Stimulated activated CD8-positive, alpha-beta memory T cell treated with anti-CD3 and anti-CD28 coated beads, Interleukin-15, amount 100 ng/mL, for 1 hour (primary cell): ENCODE measurements at places on chromosomes 11 and 22.

DNA sequence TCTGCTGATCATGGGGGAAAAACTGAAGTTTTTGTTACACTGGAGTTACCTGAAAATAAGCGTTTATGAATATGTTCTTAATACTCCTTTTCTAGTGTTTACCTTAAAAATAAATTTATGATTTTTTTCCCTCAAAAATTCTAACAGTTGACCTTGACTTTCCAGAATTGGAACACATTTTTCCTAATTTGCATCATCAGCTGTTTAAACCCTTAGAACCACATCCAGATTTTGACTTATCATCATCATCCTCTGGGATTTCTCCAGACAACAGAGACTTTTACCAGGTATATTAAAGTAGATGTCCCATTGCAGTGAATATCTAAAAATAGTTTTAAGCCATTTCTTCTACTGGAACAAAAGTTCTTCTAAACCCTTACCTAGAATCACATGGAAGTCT, 17.2 kb downstream of the TAF1D start:
- no peak for DNase-seq

DNA sequence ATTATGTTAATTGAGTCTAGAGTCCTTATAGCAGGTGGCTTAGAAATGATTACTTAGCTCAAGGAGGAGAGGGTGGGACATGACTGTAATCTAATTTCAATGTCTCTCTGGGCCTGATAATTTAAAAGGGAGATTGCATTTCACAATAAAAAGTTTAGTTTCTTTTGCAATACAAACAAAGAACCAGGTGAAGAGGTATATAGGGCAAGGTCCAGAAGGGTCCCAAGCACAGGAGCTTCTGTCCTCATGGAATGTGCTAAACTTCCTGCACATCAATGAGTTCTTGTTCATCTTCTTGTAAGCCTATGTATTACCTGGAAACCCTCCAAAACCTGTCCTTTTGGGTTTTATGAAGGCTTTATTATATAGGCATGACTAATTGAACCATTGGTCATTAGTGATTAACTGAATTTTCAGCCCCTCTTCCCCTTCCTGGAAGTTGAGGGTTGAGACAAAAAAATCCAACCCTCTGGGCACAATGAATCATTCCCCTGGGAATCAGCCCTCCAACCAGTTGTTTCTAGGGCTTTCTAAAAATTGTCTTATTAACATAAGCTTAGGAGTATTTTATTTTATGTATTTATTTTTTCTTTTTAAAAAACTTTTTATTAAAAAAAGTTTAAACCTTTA, 37.6 kb downstream of the MS4A2 start:
- no peak for DNase-seq

GRCh38 chr11:44620328-44620725, 54.9 kb downstream of the CD82 start:
- no peak for DNase-seq

DNA sequence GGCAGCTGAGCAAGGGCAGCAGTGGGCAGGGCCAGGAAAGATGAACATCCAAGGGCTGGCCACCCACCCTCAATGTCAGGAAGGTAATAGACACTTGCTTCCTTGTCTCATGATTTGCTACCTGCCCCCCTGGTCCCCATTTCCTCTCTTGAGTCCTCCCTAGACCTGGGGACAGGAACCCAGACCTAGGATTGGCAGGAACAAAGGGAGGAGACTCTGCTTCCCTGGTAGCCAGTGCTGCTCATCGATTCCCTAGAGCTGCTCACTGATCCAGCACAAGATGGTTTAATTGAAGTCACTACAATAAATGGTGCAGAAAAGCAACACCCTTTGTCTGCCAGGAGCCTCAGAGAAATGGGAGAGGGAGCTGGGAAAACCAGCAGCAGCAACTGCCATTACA, 67.8 kb upstream of the CHST1 start:
- DNase-seq, result no peak

- DNase-seq, result no peak
Observed at GRCh38 chr11:95850137-95850536, 59.8 kb downstream of the CEP57 start.

- DNase-seq, result no peak
Observed at GRCh38 chr11:93540896-93541553, 2.2 kb downstream of the SMCO4 start.

GRCh38 chr11:112831969-112832766, 129.1 kb upstream of the NCAM1 start:
- DNase-seq, result no peak

- DNase-seq, result no peak
Observed at GRCh38 chr11:88288560-88288959, 49.0 kb downstream of the CTSC start.

- DNase-seq, result peak; percentile 17
Observed at GRCh38 chr11:125874556-125875124, 12.8 kb upstream of the HYLS1 start.

- no peak for DNase-seq
Observed at GRCh38 chr11:26541870-26542269, 30.2 kb downstream of the MUC15 start.

GRCh38 chr11:125990244-125990643, 44.4 kb downstream of the VSIG10L2 start:
- DNase-seq, result no peak

DNA sequence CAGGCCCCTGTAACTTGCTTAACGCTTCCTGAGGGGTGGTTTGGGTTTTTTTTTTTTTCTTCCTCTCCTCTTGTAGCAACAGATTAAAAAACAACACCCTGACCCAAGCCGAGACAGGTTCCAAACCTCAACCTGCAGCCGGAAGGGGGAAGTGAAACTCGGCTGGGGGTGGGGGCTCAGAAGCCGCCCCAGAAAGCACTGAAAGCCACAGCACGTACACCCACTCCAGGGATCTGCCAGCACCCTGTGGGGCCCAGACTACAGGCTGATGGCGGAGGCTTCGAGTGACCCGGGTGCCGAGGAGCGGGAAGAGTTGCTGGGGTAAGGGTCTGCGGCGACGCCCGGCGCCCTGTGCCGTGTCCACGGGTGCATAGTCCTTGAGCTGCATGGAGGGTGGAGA, at the start of gene LSP1:
Gene LSP1 (plus strand): TSS at position 208 of the 400 bp plus-strand sequence. CDS start 61 bp downstream, at position 269.
- DNase-seq, result peak; percentile 53

DNA sequence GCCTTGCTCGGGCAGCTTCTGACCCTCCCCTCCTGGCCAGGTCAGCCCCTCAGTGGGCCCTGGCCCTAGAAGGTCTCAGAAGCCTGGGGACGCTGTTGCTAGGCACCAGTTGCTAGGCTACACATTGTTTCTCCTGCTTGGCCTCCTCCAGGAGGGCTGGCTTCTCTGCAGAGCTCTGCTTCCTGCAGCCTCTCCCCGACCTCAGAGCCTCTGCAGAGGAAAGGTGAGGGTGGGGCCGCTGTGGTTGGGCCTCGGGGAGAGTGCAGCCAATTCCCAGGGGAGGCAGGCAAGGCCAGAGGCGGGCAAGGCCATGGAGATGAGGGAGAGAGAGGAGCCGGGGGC, 27.6 kb upstream of the LRRC10B start:
- no peak for DNase-seq

- DNase-seq, result no peak
Observed at GRCh38 chr11:133661846-133662245, 129.5 kb upstream of the OPCML start.

- no peak for DNase-seq
Observed at GRCh38 chr11:114271316-114271715, 24.9 kb upstream of the NNMT start.

GRCh38 chr11:118530180-118530682, 761 bp upstream of the TMEM25 start:
- DNase-seq, result no peak

GRCh38 chr22:49295465-49295743, 532.3 kb downstream of the BRD1 start:
- DNase-seq, result no peak

DNA sequence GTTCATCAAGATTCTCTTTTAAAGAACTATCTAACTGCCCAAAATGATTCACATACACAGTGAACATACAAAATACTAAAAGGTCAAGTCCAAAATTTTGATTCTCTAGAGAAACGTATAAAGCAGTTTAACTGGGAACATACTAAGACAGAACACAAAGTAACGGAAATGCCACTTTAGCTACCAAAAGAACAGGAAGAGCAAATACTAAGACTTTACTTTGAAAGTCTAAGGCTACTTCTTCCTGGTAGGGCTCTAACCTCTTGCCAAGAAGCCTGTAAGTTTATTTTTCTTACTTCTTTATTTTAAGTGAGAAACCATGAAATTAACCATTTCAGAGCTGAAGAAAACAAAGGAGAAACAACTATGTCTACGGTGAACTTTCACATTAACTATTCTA, 6.2 kb downstream of the PICALM start:
- DNase-seq, result no peak

- no peak for DNase-seq
Observed at GRCh38 chr11:134841411-134841810, 429.4 kb upstream of the B3GAT1 start.

DNA sequence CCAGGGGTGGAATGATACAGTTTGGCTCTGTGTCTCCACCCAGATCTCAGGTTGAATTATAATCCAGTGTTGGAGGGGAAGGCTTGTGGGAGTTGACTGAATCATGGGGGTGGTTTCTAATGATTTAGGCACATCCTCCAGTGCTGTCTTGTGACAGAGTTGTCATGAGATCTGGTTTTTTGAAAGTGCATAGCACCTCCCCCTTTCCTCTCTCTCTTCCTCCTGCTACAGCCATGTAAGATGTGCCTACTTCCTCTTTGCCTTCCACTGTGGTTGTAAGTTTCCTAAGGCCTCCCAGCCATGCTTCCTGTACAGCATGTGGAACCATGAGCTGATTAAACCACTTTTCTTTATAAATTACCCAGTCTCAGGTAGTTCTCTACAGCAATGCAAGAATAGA, 45.1 kb downstream of the THAP12 start:
- no peak for DNase-seq

DNA sequence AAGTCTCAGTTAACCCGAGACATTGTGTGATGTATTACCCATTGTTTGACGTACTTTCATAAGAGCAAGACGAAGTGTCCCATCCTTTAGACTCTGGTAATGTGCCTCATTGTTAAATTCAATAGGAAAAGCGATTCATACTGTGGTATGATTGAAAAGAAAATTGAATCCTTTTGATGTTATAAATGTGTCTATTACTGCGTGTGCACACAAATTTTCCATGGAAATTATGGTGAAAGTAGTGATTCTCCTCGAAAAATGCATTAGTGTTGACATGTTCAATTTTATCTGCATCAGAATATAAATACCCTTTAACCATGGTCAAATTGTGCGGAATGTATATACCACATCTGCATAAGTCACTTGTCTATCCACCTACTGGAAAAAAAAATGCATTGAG, 386.8 kb downstream of the INSC start:
- no peak for DNase-seq

- DNase-seq, result no peak
Observed at GRCh38 chr11:131977231-131977630, 606.8 kb downstream of the NTM start.

DNA sequence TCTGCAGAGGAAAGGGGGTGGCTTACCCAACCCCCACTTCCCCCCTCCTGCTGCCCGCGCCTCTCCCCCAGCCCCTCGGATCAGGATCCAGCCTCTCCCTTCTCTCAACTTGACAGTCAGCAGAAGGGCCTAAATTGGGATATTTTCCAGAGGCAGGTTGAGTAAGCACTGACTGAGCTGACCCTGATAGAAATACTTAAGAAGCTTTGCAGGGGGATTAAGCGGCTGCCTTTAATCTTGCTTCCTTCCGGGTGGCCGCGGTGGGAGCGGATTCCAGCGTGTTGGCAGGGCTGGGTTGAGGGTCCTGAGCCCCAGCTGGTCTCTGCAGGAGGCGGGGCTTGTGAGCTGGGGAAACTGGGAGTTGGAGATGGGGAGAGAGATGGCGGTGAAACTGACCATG, 445.2 kb downstream of the NTM start:
- no peak for DNase-seq

DNA sequence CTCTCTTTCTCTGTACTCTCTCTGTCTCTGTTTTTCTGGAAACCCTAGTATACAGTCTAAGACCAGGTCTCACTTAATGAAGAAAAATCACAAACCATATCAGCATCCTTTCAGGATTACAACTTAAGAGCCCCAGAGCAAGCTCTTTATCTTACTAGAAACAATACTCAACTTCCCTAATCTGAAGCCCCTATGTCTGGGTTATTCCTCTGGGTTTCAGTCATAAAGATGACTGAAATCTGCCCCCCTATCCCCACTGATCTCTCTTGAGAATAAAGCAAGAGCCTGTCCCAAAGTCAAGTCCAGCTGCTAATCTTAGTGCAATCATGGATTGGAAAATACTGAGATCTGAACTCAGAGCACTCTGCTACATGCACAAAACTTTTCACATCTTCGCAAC, 53.9 kb upstream of the PICALM start:
- no peak for DNase-seq

DNA sequence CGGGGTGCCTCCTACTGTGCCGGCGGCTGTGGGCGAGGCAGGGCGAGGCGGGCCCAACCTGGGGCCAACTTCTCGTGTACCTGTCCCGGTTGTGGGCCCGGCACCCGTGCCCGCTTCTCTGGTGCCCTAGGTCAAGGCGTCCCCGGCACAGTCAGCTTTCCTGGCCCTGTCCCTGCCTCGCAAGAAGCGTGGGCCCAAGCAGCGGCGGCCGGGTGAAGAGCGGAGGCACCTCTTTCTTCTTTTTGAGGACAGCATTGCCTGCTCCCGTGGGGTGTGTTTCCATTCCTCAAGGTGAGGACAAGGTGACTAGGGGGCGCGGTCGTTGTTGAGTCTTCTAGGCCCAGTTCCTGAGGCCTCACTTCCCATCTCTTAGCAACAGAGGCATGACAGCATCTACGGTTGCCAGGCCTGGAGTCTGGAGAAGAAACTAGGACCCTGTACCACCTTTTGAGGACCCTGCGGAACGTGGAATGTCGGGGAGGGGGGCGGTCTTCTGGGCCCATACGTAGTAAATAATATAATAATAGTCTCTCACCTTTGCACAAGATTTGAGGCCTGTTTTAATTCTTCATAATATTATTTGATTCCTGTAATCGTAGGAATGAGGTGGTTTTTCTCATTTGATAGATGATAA, 418 bp downstream of the ACO2 start:
- no peak for DNase-seq

DNA sequence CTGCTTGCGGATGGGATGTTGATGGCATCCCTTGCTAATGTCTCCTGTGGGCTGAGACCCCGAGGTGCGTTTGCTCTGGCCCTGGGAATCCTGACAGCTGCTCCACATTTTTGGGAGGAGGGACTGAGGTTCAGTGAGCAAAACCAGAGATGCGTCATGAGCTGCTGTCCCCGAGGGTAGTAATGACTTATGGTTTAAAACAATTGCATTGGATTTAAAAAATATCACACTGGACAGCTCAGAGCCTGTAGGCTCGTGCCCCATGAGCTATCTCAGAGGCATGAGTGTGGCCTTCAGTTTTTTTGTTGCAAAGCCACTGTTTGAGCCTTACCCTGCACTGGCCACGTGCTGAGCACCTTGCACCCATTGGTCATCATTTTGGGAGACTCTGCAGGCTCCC, 20.9 kb upstream of the PARVG start:
- no peak for DNase-seq

DNA sequence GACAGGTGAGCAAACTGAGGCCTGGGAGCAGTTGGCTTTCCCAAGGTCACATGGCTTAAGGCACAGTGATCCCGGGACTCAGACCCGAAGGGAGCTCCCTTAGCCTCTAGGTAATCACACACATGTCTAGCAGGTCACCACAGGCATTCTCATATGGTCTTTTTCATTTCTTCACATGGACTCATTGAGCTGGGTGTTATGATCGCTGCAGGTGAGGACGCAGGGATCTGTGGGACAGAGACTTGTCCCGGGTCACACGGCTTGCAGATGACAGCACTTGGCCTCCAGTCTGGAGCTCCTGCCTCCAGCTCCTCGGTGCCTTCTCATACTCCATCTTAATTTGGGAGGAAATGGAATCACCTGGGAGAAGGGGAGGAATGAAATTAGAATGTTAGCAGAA, 23.6 kb upstream of the CACNG2 start:
- no peak for DNase-seq
